ENCODE measurements at places on chromosomes 2 and 18. TPM values are rescaled to one million over a fixed set of nuclear protein-coding genes. Genes with fewer than 3 reads are reported as not detected.

CFAP65 gene
- not detected for total RNA-seq

MAP3K19 gene
- not detected for total RNA-seq

CHMP1B gene
- total RNA-seq = 37.1 TPM

DPYSL5 gene
- total RNA-seq = not detected

SERPINB12 gene
- total RNA-seq = not detected

TYMS gene
- total RNA-seq = 10.2 TPM

CDH20 gene
- 17.7 TPM for total RNA-seq

AUP1 gene
- 109 TPM for total RNA-seq

ZSWIM2 gene
- total RNA-seq = not detected

CCDC141 gene
- total RNA-seq = 24.5 TPM

NDC80 gene
- total RNA-seq = 2.0 TPM

ALKAL2 gene
- 5.3 TPM for total RNA-seq

GPR45 gene
- total RNA-seq = not detected

PRADC1 gene
- total RNA-seq = 30.4 TPM

ABCG8 gene
- total RNA-seq = 0.19 TPM

CFC1 gene
- not detected for total RNA-seq

LRRTM1 gene
- not detected for total RNA-seq

EGR4 gene
- total RNA-seq = not detected

WDR12 gene
- total RNA-seq = 15.6 TPM

DNAJC10 gene
- 50.2 TPM for total RNA-seq

ALPI gene
- not detected for total RNA-seq

IL36G gene
- total RNA-seq = not detected

PTPN4 gene
- 23.3 TPM for total RNA-seq

COL3A1 gene
- 198 TPM for total RNA-seq

KCNJ13 gene
- total RNA-seq = not detected

ARPC2 gene
- 340 TPM for total RNA-seq

BOLA3 gene
- 56.4 TPM for total RNA-seq

AQP12A gene
- not detected for total RNA-seq

LRP1B gene
- 50.2 TPM for total RNA-seq

SFXN5 gene
- 8.0 TPM for total RNA-seq

MAPRE3 gene
- 13.0 TPM for total RNA-seq

SIGLEC15 gene
- 0.75 TPM for total RNA-seq

LRPPRC gene
- 66.7 TPM for total RNA-seq

ZNF2 gene
- 3.4 TPM for total RNA-seq

MATN3 gene
- total RNA-seq = 3.1 TPM

CCDC150 gene
- total RNA-seq = 2.7 TPM

VWC2L gene
- total RNA-seq = not detected

LIMS1 gene
- total RNA-seq = 79.7 TPM

PDCD1 gene
- 0.51 TPM for total RNA-seq

SERPINB11 gene
- total RNA-seq = not detected

SPC25 gene
- total RNA-seq = not detected

SCYGR5 gene
- total RNA-seq = not detected

NYAP2 gene
- not detected for total RNA-seq

GDF7 gene
- under 0.01 TPM for total RNA-seq

SLC16A14 gene
- 2.2 TPM for total RNA-seq

C2orf72 gene
- total RNA-seq = not detected

ZNF512 gene
- 17.1 TPM for total RNA-seq

MAPRE2 gene
- total RNA-seq = 15.2 TPM

C2orf81 gene
- 0.88 TPM for total RNA-seq

FSIP2 gene
- 0.94 TPM for total RNA-seq

C1QL2 gene
- total RNA-seq = not detected

TGFA gene
- total RNA-seq = 1.1 TPM

RAPGEF4 gene
- total RNA-seq = 9.3 TPM

EEF1B2 gene
- 304 TPM for total RNA-seq

CIB4 gene
- not detected for total RNA-seq

ASXL3 gene
- 0.51 TPM for total RNA-seq

PSMA8 gene
- not detected for total RNA-seq

CCDC138 gene
- 3.1 TPM for total RNA-seq

TLX2 gene
- total RNA-seq = not detected
